ENCODE measurements at places on chromosomes 7 and 10.
A peak's percentile ranks its signal among the peaks of the same experiment; 100 is the strongest.

DNA sequence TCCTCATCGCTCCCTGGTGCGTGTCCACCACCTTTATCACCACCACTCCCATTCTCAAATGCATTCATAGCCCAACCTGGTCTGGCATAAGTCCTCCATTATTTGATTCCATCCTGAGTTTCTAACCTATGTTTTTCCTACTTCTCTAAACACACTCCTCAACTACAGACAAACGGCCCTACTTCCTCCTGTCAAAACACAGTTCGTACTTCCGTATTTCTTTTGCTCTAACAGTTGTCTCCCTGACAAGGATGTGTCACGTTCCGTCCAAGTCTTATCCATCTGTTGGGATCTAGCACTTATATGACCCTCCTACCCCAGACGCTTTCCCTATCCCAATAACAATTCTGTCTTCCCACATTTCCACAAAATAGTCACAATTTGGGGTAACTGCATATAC is 46.8 kb downstream of the DOCK4 start:
- DNase-seq: no peak

GRCh38 chr10:101216207-101217043 is 12.8 kb downstream of the LBX1 start:
- no peak for DNase-seq

- DNase-seq: no peak
These were observed 16.1 kb upstream of the PALD1 start for GRCh38 chr10:70462349-70462984.

DNA sequence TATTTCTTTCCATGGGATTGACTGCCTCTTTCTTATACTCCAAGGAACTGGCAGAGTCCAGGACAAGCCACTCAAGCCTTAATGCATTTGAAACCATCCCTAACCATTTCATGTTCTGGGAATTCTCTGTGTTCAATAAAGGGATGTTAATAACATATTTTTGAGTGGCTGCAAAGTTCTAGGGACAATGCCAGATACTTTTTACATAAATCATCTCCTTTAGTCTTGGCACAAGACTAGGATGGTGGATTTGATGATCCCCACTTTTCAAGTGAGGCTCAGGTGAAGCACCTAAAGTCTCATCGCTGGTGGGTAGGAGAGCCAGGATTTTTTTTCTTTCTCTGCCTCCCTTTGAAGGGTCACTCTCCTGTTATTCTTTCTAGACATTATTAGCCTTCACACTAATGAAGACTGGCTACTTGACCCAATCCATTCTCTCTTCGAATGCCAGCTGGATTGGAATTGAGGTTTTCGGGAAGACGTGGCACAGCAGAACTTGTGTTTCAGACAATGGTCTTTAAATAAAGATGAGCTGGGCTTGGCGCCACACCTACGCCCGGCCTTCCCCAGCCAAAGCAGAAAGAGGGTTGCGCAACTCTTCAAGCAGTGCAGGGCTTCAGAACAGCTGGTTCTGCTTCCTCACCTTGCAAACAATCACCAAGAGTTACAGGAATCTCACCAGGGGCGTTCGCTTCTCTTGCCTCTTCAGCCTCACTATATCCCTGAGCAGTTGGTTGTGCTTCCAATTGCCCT is 73.8 kb upstream of the BMPER start:
- no peak for DNase-seq

- DNase-seq: no peak
These were observed 62.4 kb upstream of the MKLN1 start for GRCh38 chr7:131265227-131265626.

DNA sequence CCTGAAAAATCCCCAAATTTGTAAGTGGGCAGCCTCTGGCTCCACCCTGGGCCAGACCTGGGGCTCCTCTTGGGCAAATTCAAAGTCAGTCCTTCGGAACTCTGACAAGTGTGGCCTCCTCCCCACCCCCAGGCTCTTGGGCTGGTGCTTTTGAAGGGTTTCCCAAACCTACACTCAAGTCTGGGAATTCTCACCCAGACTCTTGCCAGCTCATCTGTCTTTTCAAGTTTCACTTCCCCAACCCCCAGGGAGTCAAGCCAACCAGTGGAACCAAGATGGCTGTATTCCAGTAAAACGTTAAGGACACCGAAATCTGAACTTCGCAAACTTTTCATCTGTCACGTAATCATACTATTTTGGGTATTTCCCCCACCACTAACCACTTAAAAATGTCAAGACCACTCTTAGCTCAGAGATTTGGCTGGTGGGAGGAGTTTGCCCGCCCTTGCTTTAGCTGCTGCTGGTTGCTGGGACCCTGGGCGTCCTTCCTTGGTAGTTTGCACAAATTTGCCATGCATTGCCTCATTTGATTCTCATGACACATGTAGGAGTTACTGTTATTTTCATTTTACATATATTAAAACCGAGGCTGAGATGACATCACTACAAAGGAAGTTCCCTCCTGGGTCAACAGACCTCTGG is 1.7 kb upstream of the MYO1G start:
- DNase-seq: peak; percentile 57

- DNase-seq: no peak
These were observed 7.8 kb downstream of the RPS24 start for GRCh38 chr10:78041170-78042057.

DNA sequence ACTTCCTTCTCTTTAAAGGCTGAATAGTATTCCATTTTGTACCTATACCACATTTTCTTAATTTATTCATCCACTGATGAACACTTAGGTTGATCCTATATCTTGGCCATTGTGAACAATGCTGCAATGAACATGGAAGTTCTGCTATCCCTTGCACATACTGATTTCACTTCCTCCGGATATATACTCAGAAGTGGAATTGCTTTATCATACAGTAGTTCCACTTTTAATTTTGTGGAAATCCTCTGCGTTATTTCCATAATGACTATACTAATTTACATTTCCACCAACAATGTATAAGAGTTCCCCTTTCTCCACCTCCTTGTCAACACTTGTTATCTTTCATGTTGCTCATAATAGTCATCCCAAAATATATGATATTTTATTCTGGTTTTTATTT is 312.6 kb downstream of the PLXDC2 start:
- DNase-seq: no peak

DNA sequence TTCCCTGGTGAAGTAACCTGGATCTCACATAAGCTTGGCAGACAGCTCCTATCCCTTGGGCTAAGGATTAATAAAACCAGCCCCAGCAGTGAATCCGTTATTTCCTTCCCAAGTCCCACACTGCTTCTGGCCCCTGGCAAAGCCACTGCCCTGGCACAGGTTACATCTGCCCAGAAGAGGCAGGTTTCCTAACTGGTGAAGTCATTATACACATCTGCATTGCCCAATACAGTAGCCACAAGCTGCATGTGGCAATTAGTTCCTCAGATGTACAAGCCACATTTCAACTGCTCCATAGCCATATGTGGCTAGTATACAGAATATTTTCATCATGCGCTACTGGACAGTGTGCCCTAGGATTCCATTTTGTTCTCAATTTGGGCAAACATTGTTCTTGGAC is 273.0 kb downstream of the GRM8 start:
- DNase-seq: no peak

GRCh38 chr10:119940487-119940886 is 48.0 kb downstream of the SEC23IP start:
- DNase-seq: no peak

DNA sequence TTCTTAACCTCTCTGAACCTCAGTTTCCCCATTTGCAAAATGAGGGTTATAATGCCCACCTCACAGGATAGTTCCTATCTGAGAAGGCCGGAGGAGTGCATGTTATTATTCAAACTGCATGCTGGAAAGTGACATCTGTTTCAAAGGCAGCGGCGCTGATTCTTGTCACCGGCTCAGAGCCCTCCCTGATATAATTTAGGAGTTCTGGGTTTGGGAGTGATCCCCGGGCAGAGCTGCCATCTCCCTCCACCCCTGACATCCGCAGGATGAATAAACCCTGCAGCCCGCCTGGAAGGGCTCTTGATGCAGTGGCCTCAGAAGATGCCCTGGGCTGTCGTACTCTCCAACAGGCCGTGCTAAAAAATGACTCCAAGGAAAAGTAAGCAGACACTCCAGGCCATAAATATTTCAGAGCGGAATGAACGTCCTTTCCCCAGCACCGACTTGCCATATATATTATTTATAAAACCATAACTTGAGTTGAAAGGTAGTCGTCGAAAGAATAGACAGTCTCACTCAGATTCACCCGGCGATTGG is 47.0 kb upstream of the MYL10 start:
- DNase-seq: no peak

- peak; percentile 32 for DNase-seq
These were observed 69.3 kb upstream of the PARD3 start for GRCh38 chr10:34884272-34884952.

GRCh38 chr10:72174297-72174662 is 41.5 kb upstream of the ANAPC16 start:
- DNase-seq: no peak

DNA sequence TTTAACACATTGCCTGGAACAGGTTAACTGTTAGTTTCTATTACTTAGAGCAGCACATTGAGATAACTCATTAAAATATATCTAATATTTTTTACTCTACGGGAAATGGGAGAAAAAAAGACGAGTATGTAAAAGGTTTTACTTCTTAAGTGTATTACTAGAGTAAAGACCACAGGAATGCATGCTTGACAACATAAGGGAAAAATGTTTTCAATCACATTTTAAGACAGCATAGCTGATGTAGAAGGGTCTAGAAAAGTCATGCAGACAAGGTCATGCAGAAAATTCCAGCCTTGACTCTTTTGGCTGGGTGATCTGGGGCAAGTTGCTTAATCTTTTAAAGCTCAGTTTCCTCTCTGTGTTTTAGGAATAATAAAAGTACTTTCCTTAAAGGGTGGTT is 806.2 kb downstream of the CNTNAP2 start:
- DNase-seq: no peak

DNA sequence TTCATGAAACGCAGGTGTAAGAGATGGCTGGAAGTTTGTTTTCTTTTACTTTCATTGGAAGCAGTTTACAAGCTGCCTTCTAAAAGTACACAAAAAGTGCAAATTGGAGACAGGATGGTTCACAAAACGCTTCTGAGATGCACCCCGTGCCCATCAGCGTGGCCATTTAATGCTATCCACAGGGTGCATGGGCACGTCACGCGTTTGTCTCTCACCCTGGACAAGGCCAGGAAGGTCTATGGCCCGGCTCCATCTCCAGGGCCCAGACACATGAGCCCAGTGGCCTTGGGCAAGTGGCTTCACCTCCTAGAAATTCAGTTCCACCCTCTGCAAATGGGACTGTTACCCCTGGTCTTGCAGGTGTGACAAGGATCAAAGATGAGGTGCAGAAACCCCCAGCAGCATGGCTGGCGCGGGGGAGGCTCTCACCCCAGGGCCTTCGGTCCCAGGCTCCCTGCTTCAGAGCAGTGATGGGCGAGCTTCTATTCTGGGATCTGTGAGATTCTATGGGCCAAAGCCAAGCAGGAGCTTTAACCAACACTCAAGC is 60.8 kb upstream of the EBF3 start:
- DNase-seq: no peak

DNA sequence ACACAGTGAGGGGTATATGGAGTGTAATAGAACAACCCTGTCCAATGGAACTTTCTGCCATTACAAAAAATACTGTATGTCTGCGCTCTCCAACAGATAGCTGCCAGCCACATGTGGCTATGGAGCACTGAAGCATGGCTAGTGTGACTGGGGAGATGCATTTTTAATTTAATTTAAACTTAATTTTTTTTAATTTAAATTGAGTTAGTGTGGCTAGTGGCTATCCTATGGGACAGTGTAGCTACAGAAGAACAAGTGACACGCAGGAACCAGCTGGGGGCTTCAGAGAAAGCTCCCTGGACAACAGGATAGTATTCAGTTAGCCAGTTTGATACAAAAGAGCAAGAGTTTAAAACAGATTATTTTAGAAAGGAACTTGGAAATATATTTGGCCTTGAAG is 408.0 kb downstream of the THSD7A start:
- DNase-seq: no peak

GRCh38 chr7:75624134-75624832 is 114.5 kb downstream of the HIP1 start:
- peak; percentile 60 for DNase-seq

- DNase-seq: no peak
These were observed 83.6 kb downstream of the LRRN3 start for GRCh38 chr7:111174510-111174909.

DNA sequence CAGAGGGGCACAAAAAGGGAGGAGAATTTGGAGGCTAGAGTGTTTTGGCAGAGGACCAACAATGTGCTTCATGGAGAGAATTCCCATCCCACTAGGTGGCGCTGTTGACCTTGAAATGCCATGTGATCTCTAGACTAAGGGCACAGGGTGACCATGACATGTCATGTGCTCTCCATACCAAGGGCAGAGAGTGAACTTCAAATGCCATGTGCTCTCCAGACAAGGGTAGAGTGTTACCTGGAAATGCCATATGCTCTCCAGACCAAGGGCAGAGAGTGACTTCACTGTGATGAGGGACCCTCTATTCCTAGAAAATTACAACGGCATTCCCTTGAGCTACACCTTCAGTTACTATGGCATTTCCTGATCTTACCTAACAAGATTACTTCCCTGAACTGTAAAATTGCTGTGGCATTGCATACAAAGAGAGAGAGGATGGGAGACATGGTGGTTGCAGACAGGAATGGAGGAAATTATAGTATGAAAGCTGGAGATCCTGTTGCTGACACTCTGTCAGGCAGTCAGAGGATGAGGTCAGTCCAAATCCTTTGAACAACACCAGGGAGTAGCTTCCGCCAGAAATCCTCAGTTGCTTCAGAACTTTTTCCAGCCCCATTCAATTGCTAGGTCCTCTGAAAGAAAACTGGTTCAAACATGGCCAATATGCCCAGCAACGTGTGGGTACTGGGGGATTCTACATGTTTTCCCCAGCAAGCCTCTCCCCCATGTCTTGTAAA is 60.9 kb upstream of the ACSM6 start:
- peak; percentile 31 for DNase-seq

- no peak for DNase-seq
These were observed 585.6 kb downstream of the SUGCT start for GRCh38 chr7:40720416-40720815.

DNA sequence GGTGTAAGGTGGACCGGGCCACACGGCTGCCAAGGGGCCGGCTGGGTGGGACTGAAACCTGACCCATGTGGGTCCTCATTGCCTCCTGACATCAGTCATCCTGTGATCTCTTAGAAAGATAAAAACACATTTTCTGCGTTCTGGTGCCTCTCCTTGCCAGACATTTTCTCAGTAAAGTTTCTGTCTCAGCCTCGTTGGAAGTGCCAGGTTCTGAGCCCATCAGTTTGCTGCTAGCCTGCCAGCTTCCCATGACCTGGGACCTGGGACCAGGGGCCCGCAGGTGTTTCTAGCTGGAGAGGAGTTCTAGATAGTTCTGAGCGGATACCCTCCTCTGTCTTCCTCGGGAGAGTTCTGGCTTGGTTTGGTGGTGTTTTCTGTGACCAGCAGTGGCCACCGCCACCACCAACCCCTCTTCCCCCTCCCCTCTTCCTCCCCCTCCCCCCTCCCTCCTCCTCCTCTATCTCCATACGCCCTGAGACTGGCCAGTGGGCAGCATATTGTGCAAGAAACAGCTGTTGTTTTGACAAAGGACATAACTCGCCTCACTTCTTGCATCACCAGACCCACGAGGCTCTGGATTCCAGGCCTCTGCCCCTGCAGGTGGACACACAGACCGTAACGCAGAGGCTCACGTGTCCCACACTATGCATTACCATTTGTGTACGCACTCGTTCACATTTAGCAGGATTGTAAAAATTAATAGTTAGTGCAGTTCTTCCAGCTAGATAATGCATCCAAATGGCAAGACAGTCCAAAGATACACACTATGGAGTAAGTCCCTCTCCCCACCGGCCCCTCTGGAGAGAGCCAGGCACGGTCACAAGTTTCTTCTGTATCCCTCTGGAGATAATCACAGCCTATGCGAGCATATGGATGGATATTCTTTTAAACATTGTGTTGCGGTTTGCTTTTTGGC is 94.6 kb downstream of the CUX1 start:
- no peak for DNase-seq

- no peak for DNase-seq
These were observed 32.3 kb downstream of the RASGEF1A start for GRCh38 chr10:43234471-43235041.

Measured in T-helper 1 cell (primary cell).